ENCODE measurements at places on chromosomes 2 and 18.

- no peak for DNase-seq
Observed at GRCh38 chr2:70827388-70827787, 7.0 kb upstream of the CLEC4F start.

GRCh38 chr18:39958876-39959275 lies 1996.2 kb upstream of the PIK3C3 start:
- DNase-seq: no peak

DNA sequence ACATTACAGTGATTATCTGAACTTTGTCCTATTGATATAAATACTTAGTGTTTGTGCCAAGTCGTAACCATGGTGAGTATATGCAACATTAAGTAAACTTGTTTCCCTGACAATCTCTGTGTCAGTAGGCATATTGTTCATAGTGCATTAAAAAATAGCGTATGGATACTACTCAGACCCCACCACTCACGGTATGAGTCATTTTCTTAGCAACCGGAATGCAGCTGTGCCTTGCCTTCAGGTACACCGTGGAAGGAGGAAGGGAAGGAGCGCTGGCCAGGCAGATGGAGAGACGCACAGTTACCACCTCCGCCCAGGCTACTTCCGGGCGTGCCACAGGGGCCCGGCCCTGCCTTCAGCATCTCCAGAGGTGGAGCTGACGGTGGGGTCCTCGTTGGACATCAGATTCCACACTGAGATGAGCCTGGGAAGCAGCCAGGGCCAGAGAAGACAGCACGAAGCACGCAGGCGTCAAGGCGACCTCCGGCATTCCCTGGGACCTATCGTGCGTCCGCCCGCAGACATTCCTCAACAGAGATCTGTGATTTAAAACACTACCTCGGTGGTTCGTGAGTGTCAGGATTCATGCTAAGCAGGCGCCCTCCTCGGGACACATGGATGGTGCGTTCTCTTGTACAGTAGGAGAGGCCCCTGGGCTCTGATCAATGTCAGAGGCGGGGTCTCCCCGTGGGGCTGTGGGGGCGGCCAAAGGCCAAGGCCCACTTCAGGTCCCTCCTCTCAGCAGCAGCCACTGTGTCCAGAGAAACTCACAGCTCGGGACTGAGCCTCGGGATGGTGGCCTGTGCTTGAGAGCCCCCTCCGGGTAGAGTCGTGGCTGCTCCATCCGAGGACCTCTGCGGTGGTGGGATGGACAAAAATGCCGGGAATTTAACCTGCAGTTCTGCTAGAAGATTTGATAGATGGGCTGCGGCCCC lies 82.2 kb upstream of the HDAC4 start:
- no peak for DNase-seq

GRCh38 chr2:67221266-67221665 lies 175.9 kb upstream of the ETAA1 start:
- DNase-seq: no peak

DNA sequence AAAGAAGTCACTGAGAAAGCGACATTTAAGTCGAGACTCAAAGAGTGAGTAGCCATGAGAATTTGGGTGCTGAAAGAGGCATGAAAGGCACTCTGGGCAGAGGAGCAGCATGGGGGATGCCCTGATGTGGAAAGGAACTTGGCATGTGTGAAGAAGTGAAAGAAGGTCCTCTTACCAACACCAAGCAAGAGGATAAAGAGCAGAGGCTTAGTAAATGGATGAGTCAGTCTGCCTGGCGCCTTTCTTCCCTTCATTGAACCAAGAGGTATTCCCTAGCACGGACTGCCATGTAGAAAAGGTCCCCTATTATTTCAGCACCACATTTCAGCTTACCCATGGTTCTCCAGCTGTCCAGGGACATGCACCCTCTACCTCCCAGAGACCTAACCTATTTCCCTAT lies 221.1 kb upstream of the NRP2 start:
- DNase-seq: no peak

DNA sequence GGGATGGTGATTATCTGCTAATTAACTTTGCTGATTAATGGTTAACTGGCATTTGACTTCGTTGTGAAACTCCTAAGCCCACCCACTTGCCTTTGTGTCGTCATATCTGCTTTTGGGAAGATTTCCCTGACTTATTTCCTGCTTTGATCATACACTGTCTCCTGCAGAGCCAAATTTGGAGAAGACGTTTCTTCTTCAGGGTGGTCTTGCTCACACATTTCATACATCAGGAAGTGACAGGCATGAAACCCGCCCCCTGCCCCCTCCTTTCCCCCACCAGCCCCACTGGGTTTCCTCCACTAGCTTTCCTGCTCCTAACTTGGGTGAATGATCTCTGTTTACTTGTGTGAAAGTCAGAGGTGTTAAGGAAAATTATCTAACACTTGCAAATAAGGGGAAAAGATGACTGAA lies 300.1 kb downstream of the TSN start:
- DNase-seq: no peak

All from stimulated activated effector memory CD8-positive, alpha-beta T cell treated with anti-CD3 and anti-CD28 coated beads, Interleukin-12 subunit alpha, Interleukin-12 subunit beta, amount 100 ng/mL, for 72 hours (primary cell).